CD8-positive, alpha-beta T cell (primary cell): ENCODE measurements at places on chromosomes 5 and 9.

DNA sequence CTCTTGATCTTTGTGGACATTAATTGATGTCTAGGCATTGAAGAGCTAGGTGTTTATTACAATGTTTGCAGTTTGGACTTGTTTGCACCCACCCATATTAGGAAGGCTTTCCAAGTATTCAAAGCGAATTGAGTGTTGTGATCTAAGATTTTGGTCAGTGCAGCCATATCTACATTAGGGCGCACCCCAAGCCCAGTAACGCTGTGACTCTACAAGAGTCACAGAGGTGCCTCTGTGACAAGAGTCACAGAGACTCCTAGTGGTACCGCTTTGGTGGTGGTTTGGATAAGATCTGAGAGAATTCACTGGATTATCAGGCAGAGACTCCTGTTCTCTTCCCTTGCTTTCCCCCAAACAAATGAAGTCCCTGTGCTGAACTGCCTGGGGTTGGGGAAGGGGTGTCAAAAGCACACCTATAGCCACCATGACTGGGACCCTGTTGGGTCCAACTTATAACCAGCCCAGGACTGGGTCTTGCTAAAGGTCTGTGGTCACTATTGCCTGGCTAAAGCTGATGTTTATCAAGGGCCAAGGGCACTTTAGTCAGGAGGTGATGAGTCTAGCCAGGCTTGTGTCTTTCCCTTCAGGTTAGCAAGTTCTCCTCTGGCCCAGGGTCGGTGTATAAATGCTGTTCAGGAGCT lies 114.1 kb upstream of the RIOK2 start:
- DNase-seq, result no peak

DNA sequence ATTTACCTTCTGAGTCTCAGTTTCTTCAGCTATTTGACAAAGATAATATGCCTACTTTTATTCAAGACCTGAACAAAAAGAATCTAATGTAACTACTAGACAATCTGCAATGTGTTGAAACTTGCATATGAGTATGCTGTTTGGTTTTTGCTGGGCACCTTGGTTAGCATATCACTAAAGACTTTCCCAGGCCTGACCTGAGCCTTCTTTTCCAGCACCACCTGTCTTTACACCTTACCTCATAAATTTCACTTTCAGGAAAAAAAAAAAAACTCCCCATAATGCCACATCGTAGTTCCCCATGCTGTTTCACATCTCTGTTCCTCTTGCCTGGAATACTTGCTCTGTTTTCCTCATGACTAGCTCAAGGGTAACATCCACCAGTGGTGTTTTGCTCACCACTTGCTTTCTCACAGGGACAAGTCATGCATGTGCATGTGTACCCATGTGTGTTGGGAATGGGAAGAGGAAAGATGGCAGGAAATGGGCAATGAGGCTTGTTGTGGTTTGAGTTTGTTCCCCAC lies 45.6 kb upstream of the TLE4 start:
- no peak for DNase-seq

DNA sequence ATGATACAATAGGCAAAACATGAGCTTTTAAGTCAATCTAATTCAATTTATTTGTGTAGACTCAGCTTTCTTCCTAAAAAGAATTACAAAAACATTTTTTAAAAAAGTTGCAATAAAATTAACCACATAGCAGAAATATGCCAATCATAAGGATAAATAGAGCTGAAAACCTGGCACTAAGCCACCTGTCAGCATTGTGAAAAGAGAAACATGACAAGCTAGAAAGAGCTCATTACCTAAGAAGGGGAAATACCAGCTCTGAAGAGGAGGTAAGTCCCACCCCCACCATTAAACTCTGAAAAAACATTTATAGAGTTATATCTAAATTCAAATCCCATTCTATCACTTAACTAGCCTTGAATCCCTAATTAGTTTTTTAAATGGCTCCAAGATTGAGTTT lies 372.9 kb downstream of the OSTF1 start:
- DNase-seq, result no peak

DNA sequence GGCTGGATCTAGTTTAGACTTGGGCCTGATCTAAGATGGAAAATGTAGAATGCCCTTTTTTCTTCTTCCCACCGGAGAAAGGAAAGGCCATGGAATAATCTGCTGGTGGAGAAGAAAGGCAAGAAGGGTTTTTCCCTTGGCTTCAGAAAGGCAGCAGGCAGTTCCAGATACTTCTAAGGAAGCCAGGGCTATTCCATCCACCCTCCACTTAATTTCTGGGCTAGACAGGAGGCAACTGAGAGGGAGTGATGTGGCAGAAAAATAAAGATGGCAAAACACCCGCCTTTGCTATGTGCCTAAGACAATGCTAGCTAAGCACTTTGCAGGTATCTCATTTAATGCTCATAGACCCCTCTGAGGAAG lies 9.9 kb downstream of the MYOZ3 start:
- DNase-seq, result no peak

DNA sequence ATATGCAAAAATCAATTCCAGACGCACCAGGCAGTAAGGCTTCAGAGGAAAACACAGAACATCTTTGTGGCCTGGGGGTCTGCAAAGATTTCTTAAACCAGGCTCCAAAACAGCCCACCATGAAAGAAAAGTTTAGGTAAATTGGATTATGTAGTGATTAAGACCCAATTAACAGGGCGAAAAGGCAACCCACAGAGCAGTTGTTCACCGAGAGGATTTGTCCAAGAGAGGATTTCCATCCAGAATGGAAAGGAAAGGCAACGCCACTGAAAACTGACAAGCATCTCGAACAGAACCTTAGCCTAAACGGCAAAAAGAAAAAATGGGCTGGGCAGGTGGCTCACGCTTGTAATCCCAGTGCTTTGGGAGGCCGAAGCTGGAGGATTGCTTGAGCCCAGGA lies 37.4 kb downstream of the GLT6D1 start:
- DNase-seq, result no peak

- no peak for DNase-seq
These were observed 53.0 kb downstream of the ZNF622 start for GRCh38 chr5:16412556-16412955.
